Tibial nerve (tissue), 4 donors: ENCODE measurements at places on chromosomes 7 and 10. TPM values are rescaled to one million over a fixed set of nuclear protein-coding genes. Genes with fewer than 3 reads are reported as not detected.

GRCh38 chr7:116351966-116352365, 141.6 kb downstream of the TES start:
- no peak overlapping the region for H3K4me3 ChIP-seq
- H3K4me1 ChIP-seq = no peaks in the 10 kb centered on the region
- no peaks in the 10 kb centered on the region for H3K27me3 ChIP-seq
- no peak for DNase-seq
- H3K36me3 ChIP-seq = no peaks in the 10 kb centered on the region

The FFAR4 gene
- total RNA-seq = 0.39 TPM

GRCh38 chr7:47625861-47626715, 44.2 kb upstream of the TNS3 start:
- no peak overlapping the region for H3K27ac ChIP-seq
- H3K36me3 ChIP-seq = no peaks in the 10 kb centered on the region
- H3K4me1 ChIP-seq = peaks cover 13% of the 10 kb centered on the region
- H3K4me3 ChIP-seq = no peak overlapping the region

- no peaks in the 10 kb centered on the region for H3K36me3 ChIP-seq
- no peaks in the 10 kb centered on the region for H3K27me3 ChIP-seq
- H3K27ac ChIP-seq = no peak overlapping the region
- H3K4me3 ChIP-seq = no peak overlapping the region
These were observed 95.2 kb downstream of the DNAJB6 start for GRCh38 chr7:157431951-157432540.

GRCh38 chr10:113226831-113227445, 276.9 kb downstream of the TCF7L2 start:
- no peaks in the 10 kb centered on the region for H3K36me3 ChIP-seq
- DNase-seq = no peak
- H3K27ac ChIP-seq = peak overlapping the region; percentile 10
- no peak overlapping the region for H3K4me3 ChIP-seq
- no peaks in the 10 kb centered on the region for H3K4me1 ChIP-seq

GRCh38 chr7:129401228-129401966, 32.8 kb upstream of the STRIP2 start:
- no peak overlapping the region for H3K4me3 ChIP-seq
- no peak for DNase-seq
- peaks cover 67% of the 10 kb centered on the region for H3K36me3 ChIP-seq
- H3K4me1 ChIP-seq = no peaks in the 10 kb centered on the region
- no peaks in the 10 kb centered on the region for H3K27me3 ChIP-seq

The RNF32 gene
- total RNA-seq = 1.5 TPM

- no peaks in the 10 kb centered on the region for H3K4me1 ChIP-seq
- H3K27me3 ChIP-seq = no peaks in the 10 kb centered on the region
- no peak overlapping the region for H3K4me3 ChIP-seq
- H3K36me3 ChIP-seq = no peaks in the 10 kb centered on the region
These were observed 83.6 kb downstream of the LRRN3 start for GRCh38 chr7:111174510-111174909.

- H3K4me1 ChIP-seq = no peaks in the 10 kb centered on the region
- no peaks in the 10 kb centered on the region for H3K27me3 ChIP-seq
- no peak for DNase-seq
- H3K36me3 ChIP-seq = no peaks in the 10 kb centered on the region
- H3K27ac ChIP-seq = no peak overlapping the region
- no peak overlapping the region for H3K4me3 ChIP-seq
These were observed 27.3 kb downstream of the GNG11 start for GRCh38 chr7:93948873-93949272.

The MSMB gene
- not detected for total RNA-seq

- H3K36me3 ChIP-seq = no peaks in the 10 kb centered on the region
- no peak for DNase-seq
- no peaks in the 10 kb centered on the region for H3K4me1 ChIP-seq
- H3K4me3 ChIP-seq = no peak overlapping the region
These were observed 292.8 kb downstream of the PRKG1 start for GRCh38 chr10:51367127-51367526.

DNA sequence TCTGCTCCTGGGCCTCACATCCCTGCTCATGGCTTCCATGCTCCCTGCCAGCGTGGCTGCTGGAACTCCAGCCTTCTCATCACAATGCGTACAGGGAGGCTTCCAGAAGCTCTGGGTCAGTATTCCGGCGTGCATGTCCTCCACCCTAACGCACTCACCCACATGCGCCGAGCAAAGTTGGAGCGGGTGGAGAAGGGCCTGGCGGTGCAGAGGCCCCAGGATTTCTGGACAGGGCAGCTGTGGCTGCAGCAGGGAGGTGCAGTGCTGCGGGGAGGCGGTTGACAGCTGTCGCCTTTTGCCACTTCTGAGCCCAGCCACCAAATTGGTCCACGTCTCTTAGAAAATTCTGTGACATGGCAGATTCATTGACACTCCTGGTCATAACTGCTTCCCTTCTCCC, 33.6 kb upstream of the FAM20C start:
- H3K27ac ChIP-seq = no peak overlapping the region
- no peaks in the 10 kb centered on the region for H3K36me3 ChIP-seq
- H3K4me1 ChIP-seq = no peaks in the 10 kb centered on the region
- no peak for DNase-seq

DNA sequence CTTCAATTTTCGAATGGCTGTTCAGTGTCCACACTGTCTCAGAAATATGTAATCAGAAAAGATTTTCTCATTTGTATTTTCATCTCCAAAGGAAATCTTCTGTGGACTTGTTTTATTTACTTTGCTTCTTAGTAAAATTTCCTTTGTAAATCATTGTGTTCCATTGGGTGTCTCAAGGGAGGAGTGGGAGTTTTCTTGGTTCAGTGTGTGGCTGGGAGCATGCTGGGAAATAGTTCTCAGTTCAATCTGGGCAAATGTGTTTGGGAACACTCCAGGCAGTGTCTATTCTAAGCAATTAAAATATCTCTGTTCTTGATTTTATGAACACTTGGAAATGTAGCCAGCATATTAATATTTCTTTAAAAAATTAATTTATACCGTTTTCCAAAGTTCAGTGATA, 1019.8 kb downstream of the CNTNAP2 start:
- no peaks in the 10 kb centered on the region for H3K27me3 ChIP-seq
- no peak overlapping the region for H3K27ac ChIP-seq
- H3K36me3 ChIP-seq = no peaks in the 10 kb centered on the region
- no peaks in the 10 kb centered on the region for H3K4me1 ChIP-seq
- DNase-seq = peak; percentile 8

- no peaks in the 10 kb centered on the region for H3K4me1 ChIP-seq
- no peak overlapping the region for H3K4me3 ChIP-seq
- no peak for DNase-seq
- H3K36me3 ChIP-seq = no peaks in the 10 kb centered on the region
- H3K27me3 ChIP-seq = no peaks in the 10 kb centered on the region
- no peak overlapping the region for H3K27ac ChIP-seq
These were observed 282.4 kb downstream of the HPSE2 start for GRCh38 chr10:98953251-98953650.

DNA sequence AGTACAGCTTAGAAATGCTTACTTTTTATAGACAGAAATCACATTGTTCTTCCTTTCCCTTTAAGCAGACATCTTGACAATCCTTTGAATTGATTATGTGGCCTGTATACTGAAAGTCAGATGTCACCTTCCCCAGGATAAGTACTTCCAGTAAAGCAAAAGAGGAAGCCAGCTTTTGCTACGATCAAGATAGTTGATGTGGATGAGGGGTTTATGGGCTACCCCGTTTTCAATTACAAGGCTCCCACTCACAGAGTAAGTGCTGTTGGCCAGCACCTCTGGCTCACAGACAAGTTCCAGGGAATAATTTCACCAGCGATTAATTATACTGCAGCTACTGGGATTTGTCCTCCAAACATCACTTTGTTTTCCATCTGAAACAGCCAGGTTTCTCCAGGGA, 95.1 kb upstream of the SAMD8 start:
- H3K4me3 ChIP-seq = no peak overlapping the region
- H3K27ac ChIP-seq = no peak overlapping the region
- no peaks in the 10 kb centered on the region for H3K4me1 ChIP-seq

GRCh38 chr10:30550967-30551815, 78.4 kb downstream of the LYZL2 start:
- no peak overlapping the region for H3K4me3 ChIP-seq
- H3K27me3 ChIP-seq = no peaks in the 10 kb centered on the region

DNA sequence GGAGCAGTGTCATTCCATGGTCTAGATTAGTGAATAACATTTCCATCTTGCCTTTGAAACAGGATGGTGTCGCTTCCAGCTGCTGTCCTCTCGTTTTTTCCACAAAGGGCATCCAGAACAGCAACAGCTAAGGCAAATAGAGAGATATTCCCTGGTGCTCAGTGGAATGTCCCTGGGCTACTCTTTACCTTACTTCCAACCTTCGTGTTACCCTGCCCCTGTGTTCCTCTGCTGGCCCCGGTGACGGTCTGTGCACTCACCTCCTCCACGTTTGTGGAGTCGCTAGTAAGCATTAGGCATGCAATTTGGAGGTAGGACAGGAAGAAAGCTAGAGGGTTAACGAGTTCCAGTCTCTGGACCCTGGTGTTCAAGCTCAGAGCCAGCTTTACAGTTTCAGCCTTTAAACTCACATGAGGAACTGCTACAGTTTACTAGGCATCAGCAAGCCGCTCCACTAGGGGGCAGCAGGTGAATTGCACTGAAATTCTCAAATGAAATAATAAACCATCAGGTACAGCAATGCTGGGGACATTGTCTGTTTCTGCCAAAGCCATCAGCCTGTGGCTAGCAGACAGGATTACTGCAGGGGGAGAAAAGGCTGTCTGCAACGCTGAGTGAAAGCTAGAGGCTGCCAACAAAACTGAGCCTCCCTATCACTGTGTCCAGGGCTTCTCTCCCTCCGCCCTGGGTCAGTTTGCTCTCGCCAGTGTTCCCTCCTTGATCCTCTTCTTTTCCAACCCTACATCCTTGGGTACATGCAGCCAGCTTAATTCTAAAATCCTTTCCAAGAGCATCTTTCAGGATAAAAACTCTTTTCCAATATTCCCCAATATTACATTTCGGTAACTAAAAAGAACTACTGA, 9.0 kb downstream of the MRPL32 start:
- H3K27me3 ChIP-seq = no peaks in the 10 kb centered on the region
- no peak overlapping the region for H3K27ac ChIP-seq

DNA sequence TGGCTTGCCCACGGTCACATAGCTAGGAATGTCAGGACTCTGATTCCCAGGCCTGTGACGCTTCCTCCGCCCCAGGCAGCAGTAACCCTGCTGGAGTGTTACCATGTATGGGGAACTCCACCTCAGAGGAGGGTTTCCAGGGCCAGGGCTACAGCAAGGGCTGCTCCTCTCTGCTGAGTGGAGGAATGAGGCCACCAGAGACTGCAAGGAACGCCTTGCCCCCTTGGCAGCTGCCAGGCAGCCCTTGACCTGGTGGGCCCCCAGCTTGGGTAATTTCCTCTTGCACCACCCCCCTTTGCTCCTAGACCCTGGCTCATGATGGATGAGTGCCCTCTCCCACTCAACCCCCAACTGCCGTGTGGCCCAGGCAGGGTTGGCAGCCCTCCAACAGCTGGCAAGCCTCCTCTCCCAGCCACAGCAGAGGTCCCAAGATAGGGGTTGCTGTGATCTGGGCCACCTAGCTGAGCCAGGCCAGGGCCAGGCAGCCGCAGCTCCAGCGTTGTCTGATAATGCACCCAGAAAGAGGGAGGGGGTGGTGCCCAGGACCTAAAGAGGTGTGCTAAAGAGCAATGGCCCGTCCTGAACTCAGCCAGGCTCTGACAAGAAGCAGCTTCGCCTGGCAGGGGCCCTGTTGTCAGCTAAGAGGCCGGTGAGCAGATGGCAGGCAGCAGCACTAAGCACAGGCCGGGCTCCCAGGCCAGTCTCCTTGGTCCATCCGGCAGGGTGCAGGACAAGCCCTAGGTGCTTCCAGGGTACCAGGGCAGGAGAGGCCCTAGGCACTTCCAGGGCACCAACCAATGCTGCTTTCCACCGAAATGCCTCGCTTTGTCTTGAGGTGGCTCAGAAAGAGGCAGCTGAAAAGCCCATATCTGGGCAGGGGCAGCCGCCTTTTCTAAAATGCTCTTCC, 35.4 kb downstream of the DRGX start:
- no peaks in the 10 kb centered on the region for H3K36me3 ChIP-seq
- no peaks in the 10 kb centered on the region for H3K27me3 ChIP-seq
- H3K27ac ChIP-seq = peak overlapping the region; percentile 31
- no peaks in the 10 kb centered on the region for H3K4me1 ChIP-seq

DNA sequence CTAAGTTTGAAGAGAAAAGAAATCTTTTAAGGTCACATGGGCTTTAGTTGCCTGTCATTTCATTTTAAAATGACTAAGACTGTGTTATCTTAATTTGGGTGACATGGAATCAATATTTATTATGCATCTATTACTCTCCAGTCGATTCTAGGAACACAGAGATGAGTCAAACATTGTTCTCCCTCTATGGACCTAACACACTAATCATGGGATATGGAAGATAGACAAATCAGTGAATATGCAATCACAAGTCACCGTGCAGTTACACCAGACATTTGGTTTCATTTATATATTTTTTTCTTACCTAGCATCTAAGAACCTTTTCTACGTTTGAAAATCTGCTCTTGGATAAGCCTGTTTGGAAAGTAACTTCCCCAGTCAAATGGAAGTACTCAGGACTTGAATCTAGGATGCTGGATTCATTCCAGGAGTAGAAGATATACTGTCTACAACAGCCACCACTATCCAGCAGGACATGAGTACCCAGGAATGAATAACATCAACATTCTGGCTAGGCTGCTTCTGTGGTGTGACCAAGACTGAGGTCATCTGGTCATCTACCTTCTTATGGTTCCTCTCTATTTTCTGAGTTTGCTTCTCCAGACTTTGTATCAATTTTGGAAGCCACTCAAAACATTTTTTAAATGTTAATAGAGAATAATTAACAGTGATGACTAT, 902.9 kb upstream of the LRRN3 start:
- no peak overlapping the region for H3K27ac ChIP-seq
- H3K4me1 ChIP-seq = no peaks in the 10 kb centered on the region
- H3K27me3 ChIP-seq = no peaks in the 10 kb centered on the region

DNA sequence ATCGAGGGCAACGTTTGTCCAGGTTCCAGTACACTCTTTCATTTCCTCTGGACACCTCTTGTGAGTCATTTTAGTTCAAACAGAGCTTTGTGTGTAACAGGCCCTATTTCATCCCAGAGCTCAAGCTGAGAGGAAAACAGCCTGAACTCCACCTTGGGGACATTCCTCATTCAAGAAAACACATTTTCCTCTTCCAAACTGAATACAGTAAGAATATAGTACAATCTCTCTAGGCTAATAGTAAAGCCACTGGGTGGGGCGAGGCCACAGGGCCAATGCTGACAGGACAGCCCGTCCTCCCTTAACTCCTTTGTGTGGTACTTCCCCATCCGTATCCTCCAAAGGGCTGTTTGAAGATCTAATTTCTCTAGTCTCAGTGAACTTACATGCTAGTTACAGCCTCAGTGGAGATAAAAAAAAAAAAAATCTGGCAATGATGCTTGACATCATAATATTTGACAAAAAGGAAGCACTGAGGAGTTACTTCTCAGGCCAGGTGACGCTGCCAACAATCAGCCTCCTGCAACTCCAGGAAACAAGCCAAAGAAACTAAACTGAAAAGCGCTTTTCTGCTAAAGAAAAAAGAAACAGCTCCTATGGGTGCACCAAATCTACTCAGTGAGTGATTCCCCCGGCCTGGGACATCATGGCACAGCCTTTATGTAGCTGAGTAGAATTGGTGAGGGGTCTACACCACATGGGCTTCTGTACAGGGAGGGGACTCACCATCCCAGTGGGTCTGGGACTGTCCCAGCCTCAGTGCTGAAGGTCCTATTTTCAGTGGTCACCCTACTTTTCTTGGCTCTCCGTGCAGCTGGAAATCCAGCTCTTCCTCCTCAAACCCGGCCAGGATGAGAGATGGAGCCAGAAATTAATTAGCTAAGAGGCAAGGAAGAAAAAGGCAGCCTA, 238.2 kb upstream of the NEBL start:
- H3K4me3 ChIP-seq = no peak overlapping the region
- no peaks in the 10 kb centered on the region for H3K36me3 ChIP-seq
- H3K4me1 ChIP-seq = no peaks in the 10 kb centered on the region
- H3K27me3 ChIP-seq = no peaks in the 10 kb centered on the region
